ENCODE measurements at places on chromosomes 2 and 18.

- DNase-seq = no peak
These were observed 784.1 kb upstream of the FANCL start for GRCh38 chr2:59025157-59025757.

DNA sequence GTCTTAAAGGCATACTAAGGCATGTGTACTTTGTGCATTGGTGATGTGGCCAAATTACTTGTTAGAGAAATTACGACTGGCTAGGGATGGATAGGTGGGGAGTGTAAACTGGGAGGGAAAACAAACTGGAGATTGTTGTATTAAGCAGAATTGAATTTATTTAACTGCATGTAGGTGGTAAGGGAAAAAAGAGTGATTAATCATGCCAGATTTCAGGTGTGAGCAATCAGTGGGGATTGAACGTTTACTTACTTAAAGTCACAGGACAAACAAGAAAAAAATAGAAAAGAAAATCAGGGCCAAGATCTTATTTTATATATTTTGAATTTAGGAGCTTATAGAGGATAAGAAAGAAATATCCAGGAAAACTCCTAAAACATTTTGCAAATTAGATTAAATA, 88.6 kb downstream of the GULP1 start:
- no peak for DNase-seq

DNA sequence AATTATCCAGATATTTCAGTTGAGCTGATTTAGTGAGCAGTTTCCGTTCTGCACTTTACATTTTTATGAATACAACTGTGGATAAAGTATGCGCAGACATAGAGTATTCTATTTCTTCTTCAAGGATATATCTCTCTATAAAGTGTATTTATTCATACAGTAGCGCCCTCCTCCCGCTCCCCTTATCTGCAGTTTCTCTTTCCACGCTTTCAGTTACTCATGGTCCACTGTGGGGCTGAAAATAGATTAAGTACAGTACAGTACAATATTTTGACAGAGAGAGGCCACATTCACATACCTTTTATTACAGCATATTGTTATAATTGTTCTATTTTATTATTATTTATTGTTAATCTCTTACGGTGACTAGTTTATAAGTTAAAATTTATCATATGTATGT, 19.7 kb upstream of the FHL2 start:
- no peak for DNase-seq

- DNase-seq = no peak
These were observed 46.4 kb downstream of the ZNF521 start for GRCh38 chr18:25305584-25305983.

- no peak for DNase-seq
These were observed 20.8 kb downstream of the DBI start for GRCh38 chr2:119387381-119388129.

GRCh38 chr2:204250692-204251091, 294.6 kb upstream of the PARD3B start:
- DNase-seq = no peak

DNA sequence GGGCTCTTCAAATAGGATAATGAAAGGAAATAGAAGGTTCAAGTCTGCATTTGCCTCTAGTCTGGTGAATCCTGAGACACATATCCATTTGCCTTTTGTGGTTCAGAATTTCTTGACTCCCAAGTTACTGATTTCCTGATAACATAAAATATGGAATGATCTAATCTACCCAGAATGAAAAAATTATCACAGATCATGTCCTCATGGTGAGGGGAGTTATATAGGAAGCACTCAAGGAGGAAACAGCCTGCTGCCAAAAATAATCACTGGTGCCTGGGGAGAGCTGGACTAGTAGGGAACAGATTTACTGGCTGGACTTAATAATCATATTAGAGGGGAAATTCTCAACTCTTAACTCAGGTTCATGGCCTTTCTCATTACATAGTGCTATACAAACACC, 95.5 kb upstream of the STK17B start:
- DNase-seq = no peak

- DNase-seq = no peak
These were observed 27.4 kb downstream of the CDK15 start for GRCh38 chr2:201833781-201834180.

GRCh38 chr2:168210216-168210894, 37.0 kb downstream of the STK39 start:
- no peak for DNase-seq

DNA sequence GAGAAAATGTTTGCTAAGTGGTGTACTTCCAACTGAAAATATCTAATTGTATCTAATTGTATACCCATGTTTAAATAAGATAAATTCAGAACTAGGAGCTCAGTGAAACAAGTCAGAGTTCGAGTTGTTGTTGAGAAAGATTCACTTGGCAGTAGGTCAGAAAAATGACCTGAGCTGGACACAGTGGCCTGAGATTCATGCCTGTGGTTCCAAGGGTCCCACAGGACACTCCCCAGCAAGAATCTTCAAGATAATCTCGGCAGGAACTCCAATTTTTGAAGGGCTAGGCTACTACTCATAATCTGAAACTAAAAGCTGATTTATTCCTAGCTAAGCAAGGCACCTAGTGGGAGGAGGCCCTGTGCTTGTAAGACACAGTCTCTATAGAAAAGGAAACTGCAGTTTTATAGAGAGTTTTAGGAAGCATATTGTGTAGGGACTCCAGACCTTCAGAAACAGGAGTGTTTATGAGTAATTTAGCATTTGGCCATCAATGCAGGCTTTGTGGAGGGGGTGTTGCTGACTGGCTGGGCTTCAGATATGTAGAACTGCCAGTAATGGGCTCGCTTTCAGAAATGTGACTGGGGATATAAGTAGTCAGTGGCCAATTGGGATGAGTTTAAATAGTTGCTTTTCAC, 43.2 kb downstream of the SP140 start:
- no peak for DNase-seq

GRCh38 chr2:69693775-69694450, 48.0 kb upstream of the ANXA4 start:
- DNase-seq = peak; percentile 9

GRCh38 chr2:240786871-240787311, 33.1 kb downstream of the KIF1A start:
- no peak for DNase-seq

DNA sequence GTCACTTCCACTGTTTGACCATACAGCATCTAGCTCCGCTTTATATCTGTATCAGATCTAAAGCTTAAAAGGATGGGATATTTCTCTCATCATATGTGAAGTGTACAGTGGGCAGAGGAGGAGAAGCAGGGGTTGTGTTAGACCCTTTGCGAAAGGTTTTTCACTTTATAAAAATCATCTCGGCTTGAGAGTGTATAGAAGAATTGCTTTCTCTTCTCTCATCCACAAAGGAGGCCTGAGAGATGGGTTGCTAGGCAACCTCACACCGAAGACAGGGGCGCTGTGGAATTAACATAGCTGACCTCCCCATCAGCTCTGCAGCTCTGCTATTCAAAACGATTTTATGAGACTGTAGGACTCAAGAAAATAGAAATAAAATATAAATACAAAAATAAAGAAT, 70.2 kb upstream of the GALNT3 start:
- no peak for DNase-seq

DNA sequence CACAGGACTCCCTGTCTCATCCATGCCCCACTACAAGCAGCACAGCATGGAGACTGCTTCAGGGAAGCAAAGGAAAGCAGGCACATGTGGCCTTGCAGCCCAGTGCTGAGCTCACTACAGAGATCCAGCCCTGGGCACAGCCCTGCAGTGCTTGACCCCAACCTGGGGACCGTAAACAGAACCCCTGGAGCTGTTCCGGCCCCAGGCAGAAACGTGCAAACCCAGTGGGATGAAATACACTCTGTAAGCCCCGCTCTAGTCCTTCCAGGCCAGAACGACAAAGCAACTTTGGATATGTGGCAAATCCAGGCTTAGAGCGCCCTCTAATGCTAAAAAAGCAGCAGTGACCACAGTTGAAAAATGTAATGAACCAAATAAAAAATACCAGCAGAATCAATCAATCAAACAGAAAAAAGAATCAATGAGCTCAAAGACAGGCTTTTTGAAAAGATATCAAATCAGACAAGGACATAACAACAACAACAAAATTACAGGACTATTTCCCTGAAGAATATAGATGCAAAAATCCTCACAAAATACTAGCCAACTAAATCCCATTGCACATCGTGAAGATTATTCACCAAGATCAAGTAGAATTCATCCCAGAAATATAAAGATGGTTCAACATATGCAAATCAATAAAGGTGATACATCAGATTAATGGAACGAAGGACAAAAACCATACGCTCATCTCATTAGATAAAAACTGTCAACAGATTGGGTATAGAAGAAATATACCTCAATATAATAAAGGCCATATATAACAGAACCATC, 45.6 kb downstream of the ZNF519 start:
- no peak for DNase-seq

DNA sequence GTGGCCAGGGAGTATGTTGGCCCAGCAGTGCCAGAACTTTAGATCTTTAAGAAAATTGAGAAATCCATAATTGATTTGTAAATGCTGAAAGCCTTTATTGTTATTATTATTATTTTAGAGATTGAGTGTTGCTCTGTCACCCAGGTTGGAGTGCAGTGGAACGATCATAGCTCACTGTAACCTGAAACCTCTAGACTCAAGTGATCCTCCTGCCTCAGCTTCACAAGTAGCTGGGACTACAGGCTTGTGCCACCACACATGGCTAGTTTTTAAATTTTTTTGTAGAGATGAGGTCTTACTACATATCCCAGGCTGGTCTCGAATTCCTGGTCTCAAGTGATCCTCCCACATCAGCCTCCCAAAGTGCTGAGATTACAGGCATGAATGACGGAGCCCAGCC, 143.2 kb upstream of the CCDC68 start:
- DNase-seq = no peak

DNA sequence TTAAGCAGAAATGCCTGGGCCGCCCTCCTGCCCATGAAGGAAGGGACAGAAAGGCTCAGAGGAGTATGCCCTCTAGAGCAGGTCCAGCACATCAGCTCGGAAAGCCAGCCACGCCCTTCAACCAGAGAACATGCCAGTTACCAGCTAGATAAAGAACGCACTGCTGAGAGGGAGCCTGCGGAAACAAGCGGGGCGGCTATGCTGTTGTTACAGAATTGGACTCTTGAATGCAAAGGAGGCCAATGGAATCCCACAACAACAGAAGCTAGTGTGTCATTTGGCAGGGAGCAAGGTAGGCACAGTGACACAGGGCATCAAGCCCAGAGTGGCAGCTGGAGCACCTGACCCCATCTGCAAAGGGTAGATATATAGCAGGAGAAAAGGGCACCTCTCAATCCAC, 242.9 kb upstream of the ID2 start:
- no peak for DNase-seq

GRCh38 chr18:3690764-3691066, 240.7 kb downstream of the TGIF1 start:
- no peak for DNase-seq

GRCh38 chr2:42944779-42945415, 152.5 kb upstream of the HAAO start:
- no peak for DNase-seq

DNA sequence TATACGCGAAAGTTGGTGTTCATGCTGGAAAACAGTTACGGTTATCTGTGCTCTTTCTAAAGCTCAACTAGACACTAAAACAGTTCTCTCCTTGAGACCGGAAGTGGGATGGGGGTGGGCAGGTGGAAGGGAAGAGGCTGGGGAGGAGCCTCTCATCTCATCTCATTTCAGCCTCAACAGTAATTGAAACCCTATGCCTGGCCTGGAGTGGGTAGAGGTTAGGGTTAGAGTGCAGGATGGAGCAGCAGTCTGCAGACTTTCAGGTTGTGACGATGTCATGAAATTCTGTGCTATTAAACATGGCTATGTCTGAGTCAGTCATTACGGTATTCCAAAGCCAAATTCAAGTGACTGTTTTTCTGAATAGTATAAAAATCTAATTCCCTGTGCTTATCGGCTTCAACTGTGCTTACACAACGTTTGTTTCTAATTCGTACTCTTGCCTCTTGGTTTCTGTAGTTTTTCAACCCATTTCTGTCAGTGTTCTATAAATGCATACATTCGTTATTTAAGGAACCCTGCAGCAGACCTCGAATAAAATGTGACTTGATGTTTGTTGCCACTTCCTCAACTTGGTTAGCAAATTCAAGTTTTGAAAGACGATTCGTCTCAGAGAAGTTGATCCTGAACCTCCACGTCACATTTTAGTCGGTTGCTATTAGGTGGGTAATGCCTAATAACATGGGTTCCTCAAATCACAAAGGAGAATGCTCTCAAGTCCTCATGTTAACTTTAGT, 75.8 kb upstream of the TCF7L1 start:
- no peak for DNase-seq

- no peak for DNase-seq
These were observed 49.8 kb upstream of the ALPP start for GRCh38 chr2:232328516-232329460.

- no peak for DNase-seq
These were observed 28.8 kb upstream of the TMEM18 start for GRCh38 chr2:705971-706511.

DNA sequence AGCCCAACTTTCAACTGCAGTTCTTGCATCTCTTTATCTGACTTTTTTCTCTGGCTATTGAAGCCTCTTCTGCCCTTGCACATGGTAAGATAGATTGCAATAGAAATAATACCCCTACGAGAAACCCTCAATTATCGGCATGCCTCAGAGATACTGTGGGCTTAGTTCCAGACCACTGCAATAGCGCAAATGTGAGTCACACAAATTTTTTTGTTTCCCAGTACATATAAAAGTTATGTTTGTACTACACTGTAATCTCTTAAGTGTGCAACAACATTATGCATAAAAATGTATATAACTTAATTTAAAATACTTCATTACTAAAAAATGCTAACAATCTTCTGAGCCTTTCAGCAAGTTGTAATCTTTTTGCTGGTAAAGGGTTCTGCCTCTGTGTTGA, 124.7 kb downstream of the PDE1A start:
- DNase-seq = no peak

Measured in stimulated activated CD8-positive, alpha-beta memory T cell treated with anti-CD3 and anti-CD28 coated beads, Interleukin-4, amount 100 ng/mL, for 4 hours (primary cell).